Left lung (tissue), 14 donors: ENCODE measurements at places on chromosomes 5 and 9.
A peak's percentile ranks its signal among the peaks of the same experiment; 100 is the strongest.

DNA sequence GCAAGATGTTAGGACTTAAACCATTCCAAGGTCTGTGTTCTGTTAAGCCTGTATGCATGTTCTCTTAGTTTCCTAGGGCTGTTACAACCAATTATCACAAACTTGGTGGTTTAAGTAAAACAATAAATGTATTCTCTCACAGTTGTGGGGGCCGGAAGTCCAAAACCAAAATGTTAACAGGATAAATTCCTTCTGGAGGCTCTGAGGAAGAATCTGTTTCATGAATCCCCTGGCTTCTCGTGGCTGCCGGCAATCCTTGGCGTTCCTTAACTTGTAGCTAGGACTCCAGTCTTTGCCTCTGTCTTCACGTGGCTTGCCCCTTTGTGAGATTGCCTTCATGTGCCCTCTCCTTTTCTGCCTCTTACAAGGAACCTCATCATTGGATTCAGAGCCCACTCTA is 30.4 kb downstream of the FEM1C start:
- no peak for DNase-seq

- DNase-seq = no peak
Observed at GRCh38 chr5:116939641-116940040, 365.0 kb upstream of the SEMA6A start.

DNA sequence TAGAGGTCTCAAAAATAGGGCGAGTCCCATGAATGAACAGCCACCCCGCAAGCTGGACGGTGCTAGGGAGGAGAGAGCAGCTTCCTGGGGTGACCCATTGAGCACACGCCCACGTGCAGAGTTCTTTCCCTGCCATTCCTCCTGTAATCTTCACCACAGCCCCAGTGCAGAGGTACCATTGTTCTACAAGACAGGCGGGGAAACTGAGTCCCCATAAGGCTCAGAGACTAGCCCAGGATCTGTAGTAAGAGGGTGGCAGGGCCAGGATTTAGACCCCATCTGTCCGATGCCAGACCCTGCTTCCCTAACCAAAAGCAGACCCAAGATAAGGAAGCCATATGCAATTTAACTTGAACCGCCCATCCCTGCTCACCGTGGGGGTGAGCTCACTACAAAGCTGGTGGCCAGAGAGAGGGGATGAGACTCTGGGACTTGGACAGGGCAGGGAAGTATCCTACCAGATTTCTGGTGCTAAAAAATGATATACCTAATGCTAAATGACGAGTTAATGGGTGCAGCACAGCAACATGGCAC is 36.7 kb upstream of the ORM1 start:
- no peak for DNase-seq

- no peak for DNase-seq
Observed at GRCh38 chr9:79573412-79573923, 1.7 kb downstream of the TLE4 start.

DNA sequence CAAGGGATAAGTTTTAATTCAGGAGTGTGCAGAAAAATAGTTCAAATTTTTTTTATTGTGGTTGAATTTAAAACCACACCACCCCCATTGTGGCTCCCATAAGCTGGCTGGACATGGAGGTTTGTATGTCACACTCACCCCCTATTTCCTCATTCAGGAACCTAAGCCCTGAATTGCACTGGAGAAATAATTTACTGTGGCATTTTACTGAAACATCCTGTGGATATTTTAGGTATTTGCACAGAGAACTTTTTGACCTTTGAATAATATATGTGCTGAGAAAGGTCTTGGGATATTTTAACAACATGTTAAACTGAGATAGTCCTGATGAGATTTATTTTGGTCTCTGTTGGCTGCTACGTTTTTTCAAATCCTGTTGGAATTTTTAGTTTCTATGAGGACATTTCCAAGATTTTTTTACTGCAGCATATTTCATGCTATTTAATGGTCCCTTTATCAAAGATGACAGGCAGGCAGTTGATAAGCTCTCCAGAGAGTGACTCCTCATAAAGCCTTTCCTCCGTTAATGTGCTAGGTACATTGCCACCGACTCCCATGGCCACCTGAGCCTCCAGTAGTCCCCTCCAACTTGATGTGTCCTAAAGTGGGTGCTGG is 51.2 kb upstream of the PALM2AKAP2 start:
- no peak for DNase-seq

GRCh38 chr5:135010502-135011354 is 23.3 kb downstream of the PITX1 start:
- DNase-seq = peak; percentile 34

GRCh38 chr5:121987052-121987684 is 25.4 kb downstream of the SRFBP1 start:
- no peak for DNase-seq

GRCh38 chr9:90974016-90974415 is 172.4 kb downstream of the SYK start:
- no peak for DNase-seq

DNA sequence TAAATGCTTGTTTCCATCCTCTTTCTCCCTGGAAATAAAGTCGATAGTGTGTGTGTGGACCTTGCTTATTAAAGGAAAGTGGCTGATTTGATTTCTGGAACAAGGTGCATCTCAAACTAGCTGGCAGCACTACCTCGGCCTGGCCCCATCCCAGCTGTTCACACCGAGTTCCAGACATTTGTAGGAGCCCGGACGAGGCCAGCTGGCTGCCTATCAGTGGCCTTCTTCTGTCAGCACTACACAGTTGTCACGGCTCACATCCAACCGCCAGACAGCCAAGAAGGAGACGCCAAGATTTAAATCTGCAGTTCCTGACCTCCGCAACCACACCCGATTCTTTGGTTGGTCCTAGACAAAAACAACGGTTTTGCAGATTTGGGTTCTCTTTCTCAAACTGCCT is 63.6 kb downstream of the PALM2AKAP2 start:
- no peak for DNase-seq

GRCh38 chr5:107578051-107578635 is 92.6 kb downstream of the EFNA5 start:
- DNase-seq = no peak

DNA sequence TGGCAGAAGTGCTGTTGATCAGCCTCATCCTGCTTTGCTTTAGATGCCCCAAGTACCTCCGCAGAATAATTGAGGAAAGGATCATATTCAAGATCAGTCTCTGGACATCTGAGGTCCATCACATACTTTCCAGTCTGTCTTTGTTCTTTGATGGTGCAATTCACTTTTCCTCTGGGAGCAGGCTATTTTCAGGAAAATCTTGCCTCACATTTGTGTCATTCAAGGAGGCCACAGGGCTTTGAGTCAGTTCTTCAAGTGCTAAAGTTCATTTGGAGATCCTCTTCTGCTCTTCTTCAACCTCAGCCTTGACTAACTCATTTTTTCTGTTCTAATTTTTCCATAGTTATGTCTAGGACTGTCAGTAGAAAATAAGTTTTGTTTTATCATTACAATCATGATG is 18.6 kb downstream of the EQTN start:
- DNase-seq = no peak

GRCh38 chr5:124920909-124921666 is 174.6 kb upstream of the ZNF608 start:
- no peak for DNase-seq

- DNase-seq = no peak
Observed at GRCh38 chr5:126640866-126641265, 40.1 kb downstream of the PHAX start.

GRCh38 chr5:31962351-31962751 is 211.8 kb downstream of the GOLPH3 start:
- no peak for DNase-seq

- DNase-seq = no peak
Observed at GRCh38 chr5:128516978-128517377, 21.1 kb downstream of the FBN2 start.

DNA sequence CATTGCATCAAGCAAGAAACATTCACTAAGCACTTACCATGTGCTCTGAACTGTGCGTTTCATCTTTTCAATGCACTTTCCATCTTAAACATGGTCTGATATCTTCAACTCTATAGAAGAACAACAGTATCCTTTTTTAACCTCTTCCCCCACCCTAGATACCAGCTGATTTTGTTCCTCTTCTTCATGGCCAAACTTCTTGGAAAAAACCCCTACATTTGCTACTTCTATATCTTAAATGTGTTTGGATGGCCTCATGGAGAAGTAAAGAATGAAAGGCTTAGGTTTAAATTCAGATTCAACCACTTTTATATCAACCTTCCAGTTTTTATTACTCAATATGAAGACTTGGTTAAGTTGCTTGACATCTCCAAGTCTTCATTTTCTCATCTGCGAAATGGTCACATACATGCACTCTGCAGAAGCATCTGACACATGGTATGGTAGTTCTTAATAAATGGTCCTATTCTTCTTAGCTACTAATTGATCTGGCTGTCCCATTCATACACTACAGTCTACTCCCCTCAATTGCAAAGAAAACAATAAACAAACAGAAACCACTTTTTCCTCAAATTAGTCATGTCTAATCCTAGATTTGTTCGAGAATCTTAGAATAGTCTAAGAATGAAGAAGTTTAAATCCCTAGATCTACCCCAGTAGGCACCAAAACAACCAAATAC is 59.4 kb downstream of the FYB1 start:
- no peak for DNase-seq

- DNase-seq = no peak
Observed at GRCh38 chr9:80811003-80811402, 878.3 kb downstream of the TLE1 start.

DNA sequence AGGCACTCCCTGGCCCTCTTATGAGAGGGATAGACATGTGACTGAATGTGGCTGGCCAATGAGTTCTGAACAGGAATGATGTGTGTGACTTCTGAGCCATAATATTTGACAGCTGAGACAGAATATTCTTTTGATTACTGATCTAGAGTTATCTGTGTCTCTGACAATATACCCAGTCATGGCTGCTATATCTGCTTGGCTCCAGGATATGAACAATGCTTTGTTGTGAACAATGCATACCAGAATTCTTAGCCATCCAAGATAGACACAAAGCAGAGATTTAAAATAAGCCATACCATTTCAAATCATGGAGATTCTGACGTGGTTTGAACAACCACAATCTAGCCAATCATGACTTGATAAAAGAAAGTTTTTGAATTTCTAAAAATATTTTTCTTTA is 840.3 kb upstream of the SEMA6A start:
- DNase-seq = no peak

DNA sequence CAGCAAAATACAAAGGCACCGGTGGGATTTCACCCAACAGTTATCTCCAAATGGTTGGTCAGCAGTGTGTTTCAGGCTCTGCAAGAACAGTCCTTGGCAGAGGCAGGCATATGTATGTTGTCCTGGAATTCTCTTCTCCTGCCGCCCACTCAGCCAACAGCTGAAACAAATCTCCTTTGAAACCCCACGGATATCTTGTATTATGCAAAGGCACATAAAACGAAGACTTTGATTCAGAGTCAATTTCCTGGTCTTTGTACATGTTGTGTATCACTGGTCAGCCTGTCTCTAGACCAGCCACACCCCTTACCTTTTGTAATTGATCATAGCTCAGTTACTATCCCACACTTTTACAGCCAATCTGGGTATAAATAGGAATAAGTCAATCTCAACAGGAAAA is 29.2 kb downstream of the FREM1 start:
- no peak for DNase-seq

DNA sequence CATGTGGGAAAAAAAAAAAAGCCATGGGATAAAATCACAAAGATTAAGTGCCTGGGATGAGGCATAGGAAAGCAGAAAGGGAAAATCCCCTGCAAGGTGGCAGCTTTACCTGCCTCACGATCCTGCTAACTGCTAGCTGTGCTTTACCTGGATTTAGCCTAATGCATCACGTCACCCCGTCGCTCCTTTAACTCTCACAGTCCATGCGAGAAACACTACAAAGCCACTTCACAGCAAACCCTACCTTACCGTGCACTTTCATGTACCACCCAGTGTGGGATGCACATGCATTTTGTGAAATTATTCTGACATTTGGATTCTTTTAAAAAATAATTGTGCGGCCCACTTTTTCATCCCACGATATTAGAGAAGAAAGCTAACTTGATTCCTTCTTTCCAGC is 31.0 kb downstream of the ATPSCKMT start:
- no peak for DNase-seq

- DNase-seq = no peak
Observed at GRCh38 chr5:25516141-25516540, 871.4 kb upstream of the CDH10 start.

GRCh38 chr9:3887221-3887653 is 361.4 kb upstream of the RFX3 start:
- no peak for DNase-seq

DNA sequence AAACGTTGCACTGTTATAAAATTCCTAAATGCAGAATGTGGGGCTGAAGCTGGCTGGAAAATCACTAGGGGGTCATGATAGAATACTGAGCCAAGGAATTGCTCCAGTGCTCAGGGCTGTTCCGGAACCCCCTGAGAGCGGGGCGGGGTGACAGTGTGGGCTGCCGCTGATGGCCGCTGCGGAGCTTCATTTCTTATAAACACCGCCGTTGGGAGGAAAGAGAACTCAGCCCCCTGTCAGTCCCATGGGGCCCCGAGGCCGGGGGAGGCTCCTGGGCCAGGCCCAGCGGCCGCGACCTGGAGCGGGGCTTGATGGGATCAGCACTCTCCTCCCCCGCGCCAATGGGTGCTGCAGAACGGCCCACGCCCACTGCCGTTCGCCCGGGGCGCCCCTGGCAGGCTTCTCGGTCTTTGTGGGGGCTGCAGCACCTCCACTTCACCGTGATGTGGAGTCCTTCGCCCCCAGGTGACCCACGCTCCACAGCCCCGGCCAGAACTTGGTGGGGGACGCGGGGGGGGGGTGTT is 5.2 kb upstream of the IRF1 start:
- DNase-seq = peak; percentile 85

- DNase-seq = no peak
Observed at GRCh38 chr9:18477121-18477660, 3.2 kb downstream of the ADAMTSL1 start.

DNA sequence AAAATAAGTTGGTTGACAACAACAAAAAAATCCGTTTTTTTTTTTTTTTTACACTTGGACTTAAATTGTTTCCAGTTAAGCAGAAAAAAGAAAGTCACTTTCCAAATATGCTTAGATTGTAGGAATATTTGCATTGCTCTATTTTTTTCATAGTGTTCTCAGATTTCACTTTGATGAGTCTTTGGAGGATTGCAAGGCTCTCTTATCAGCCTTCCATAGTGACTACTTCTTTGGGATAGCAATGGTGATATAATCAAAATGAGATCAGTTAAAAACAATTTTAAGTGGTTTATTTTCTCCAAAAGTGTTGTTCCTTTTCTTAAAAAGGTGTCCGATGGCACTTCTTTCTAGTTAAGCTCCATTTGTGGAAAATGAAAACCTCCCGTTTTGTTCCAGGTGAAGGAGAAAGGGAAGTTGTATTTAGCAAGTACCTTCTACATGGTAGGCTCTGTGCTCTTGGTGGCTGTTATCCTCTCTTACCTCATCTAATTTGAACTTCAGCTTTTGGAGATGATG is 3.9 kb downstream of the RASGRF2 start:
- no peak for DNase-seq

DNA sequence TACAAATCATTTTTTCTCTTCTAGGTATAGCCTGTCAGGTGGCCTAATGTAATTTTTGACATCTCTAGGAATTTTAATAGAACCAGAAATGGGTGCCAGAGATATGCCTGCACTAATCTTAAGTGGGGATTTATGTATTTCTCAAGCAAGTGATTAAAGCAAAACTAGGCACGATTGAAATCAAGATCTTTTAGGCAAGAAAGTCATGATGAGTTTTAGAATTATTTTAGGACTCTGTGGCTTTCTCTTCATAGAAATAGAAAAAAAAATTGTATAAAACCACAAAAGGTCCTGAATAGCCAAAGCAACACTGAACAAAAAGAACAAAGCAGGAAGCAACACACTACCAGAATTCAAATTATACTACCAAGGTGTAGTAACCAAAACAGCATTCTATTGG is 952 bp upstream of the AMACR start:
- DNase-seq = no peak

GRCh38 chr9:4855841-4856240 is 63.1 kb downstream of the RCL1 start:
- no peak for DNase-seq

GRCh38 chr9:134061019-134061687 is 6.7 kb downstream of the BRD3 start:
- no peak for DNase-seq
